Suppressor macrophage treated with lipopolysaccharide for 4 hours (primary cell): ENCODE measurements at places on chromosomes 2 and 18.
A peak's percentile ranks its signal among the peaks of the same experiment; 100 is the strongest.

- peak; percentile 77 for DNase-seq
Measured at GRCh38 chr2:226875438-226876225, 39.8 kb downstream of the RHBDD1 start.

DNA sequence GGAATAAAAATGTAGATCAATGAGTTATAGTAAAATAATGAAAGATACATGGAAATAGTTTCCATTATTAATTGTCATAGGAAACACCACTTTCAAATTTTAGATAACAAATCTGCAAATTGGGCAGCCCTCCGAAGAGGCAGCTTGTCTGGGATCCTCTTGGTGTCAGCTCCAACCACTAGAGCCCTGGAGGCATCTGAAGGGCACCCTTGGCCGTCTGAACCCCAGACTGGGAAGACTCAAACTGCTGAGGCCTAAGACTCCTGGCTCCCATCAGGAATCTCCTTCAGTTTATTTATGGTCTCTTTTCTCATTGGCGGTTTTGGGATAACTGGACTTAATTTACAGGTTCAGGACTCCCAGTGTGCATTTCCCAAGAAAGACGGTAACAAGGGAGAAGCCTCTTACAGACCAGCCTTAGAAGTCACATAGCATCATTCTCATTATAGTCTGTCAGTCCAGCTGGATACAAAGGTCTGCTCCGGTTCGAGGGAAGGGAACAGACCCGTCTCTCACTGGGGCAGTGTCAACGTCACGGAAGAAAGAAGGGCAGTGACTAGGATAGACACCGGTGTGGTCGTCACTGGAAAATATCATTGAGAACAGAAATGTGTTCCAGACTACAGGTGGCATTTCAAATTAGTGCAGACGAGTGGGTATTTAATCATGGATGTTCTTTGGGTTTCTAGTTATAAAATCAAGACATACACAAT lies 390.7 kb upstream of the NETO1 start:
- no peak for DNase-seq

DNA sequence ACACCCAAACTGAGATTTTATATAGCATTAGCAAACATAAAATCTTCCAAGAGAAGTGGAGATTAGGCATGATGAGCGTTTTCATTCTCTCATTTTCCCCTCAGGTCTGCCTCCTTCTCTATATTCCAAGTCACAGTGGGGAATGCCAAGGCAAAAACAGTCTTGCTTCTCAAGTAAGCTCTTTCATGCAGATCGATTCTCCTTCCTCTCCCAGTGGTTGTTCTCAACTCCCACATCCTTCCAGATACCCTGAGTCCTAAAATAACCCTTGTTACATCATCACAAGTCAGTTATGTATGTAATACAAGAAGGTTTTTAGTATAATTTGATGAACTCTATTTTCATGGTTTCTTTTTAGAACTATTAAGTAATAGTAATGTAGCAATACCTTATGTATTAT lies 150.6 kb downstream of the TXNL1 start:
- DNase-seq, result peak; percentile 24

- DNase-seq, result no peak
Measured at GRCh38 chr2:149385350-149385749, 55.0 kb downstream of the LYPD6 start.

DNA sequence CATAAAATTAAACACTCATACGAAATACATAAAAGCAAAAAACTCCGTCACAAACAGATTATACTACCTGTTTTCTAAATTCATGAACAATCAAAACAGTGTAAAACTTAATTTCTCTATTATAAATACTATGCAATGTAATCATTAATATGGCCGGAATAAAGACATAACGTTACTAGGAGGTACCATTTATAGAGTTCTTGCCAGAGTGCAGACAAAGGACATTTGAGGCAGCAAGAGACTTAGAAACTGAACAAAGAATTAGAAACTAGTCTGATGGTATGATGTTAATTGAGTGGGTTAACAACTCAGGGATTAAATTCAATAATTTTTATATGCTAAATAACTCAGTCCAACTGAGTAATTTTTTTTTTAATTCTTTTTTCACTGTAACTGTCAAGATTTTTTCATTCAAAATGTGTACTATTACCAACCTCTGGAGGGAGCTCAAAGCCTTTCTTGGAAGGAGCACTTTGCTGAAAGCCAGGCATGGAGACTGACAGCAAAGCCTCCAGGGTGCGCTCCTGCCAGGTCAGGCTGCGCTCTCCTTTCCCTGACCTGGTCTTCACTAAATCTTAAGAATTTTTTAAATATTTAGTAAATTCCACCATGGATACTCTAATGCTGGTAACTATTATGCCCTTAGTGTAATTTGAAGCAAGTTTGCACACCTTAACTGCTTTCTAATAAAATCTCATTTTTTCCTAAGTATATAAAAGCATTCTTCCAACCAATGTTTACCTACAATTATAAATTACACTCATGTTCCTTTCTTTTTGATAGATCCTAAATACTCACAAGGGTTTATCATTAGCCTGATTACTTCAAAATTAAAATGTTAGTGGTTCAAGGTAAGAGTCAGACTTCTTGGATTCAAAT lies 34.1 kb downstream of the WDR35 start:
- DNase-seq, result peak; percentile 79

- no peak for DNase-seq
Measured at GRCh38 chr2:233702238-233702637, 9.5 kb downstream of the UGT1A6 start.

DNA sequence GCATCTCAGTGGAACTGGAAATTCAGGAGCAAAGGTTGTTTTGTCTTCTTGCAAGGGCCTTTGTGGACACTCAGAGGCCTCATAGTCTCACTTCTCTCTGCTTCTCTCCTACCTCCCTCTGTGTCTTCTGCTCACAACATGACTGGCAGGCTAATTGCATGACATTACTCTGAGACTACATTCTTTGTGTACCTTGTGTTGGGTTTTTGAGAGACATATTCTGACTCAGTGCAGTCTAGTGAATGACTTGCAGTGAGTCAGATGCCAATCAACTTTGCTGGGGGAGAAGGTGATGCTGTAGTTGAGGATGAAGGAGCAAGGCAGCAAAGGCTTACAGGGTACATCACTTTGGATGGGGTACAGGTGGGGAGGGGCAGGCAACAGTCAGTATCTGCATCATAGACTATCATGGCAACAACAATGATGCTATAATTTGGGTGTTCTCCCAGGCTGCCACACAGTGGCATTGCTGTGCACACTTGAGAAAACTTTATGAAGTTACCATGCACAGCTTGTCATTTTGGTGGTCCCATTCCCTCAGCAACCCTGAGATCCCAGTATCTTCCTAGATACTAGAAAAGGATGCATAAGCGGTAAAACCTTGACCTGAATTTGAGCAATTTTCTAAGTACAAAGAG lies 69.3 kb upstream of the SLC16A14 start:
- no peak for DNase-seq

DNA sequence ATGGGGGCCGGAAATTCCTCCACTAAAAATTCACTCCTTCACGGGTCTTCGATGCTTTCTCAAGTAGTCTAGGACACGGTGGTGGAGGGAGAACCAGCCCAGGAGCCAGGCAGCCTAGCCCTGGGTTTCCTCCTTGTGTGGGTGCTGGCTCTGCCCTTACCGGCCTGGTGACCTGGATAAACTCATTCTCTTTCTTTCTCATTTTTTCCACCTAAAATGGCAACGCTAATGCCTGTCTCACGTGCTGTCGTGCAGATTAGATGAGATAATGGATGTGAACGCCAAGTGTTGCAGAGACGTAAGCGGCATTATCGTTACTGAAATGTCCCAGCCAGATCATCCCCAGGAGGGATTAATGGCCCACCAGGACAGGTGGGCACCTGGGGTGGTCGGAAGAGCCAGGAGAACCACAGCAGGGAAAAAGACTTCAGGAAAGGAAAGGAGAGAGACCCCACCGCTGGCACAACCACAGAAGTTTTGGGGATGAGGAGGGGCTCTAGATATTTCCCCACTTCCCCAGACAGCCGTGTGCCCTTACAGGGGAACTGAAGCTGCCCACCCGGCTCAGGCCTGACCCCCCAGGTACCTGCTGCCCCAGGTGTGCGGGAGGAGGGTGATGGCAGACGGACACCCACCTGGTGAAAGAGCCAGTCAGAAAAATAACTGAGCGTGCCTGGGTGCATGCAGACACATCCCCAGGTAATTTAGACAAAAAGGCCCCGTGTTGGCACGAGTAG lies 100.8 kb upstream of the ASAP2 start:
- DNase-seq, result no peak

DNA sequence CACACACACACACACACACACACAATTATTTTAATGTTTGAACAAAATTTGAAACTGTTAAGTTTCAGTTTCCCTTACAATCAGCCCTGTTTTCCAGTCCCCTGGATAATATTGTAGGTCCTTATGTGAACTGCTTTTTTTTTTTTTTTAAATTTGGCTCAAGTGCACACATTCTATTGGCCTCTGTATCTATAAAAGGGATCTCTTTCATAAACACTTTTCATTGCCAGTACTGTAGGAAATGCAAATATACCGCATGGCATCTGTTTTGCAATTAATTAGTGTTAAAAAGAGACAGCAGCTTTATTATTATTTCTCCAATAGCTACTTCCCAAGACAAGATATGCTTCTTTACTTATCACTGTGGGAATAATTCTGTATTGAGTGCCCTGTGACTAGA lies 738.7 kb downstream of the EPHA4 start:
- no peak for DNase-seq

- DNase-seq, result no peak
Measured at GRCh38 chr2:1864981-1865421, 120.7 kb upstream of the PXDN start.

GRCh38 chr18:27685091-27685490 lies 491.8 kb downstream of the CDH2 start:
- DNase-seq, result no peak

GRCh38 chr2:80392441-80392840 lies 87.9 kb upstream of the LRRTM1 start:
- DNase-seq, result no peak

GRCh38 chr2:55154525-55155030 lies 77.5 kb downstream of the CLHC1 start:
- DNase-seq, result no peak

DNA sequence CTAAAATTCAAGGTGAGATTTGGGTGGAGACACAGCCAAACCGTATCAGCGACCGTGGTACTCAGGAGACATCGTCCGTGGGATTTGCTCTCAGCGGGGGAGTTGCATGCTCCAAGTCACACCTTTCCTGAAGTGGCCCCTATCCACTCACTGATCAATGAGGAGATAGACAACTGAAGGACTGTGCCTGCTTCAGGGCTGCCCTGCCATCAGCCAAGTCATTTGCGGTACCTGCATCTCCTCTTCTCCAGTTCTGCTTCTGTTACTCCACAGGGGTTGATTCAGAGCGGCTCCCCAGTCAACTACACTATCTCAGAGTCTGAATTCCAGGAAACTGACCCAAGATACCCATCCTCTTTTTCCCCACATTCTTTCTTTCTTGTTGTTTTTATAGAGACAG lies 184.1 kb downstream of the MREG start:
- DNase-seq, result no peak
